ENCODE measurements at places on chromosomes 11 and 22. TPM values are rescaled to one million over a fixed set of nuclear protein-coding genes. Genes with fewer than 3 reads are reported as not detected.

The NRIP3 gene
- total RNA-seq, result 1.4 TPM

The SMPD1 gene
- 12.6 TPM for total RNA-seq

The APOL6 gene
- 7.8 TPM for total RNA-seq

The IL18 gene
- total RNA-seq, result 125 TPM

The MGAT3 gene
- total RNA-seq, result 0.26 TPM

The INCENP gene
- 52.1 TPM for total RNA-seq

The MYRF gene
- 0.95 TPM for total RNA-seq

The GPR83 gene
- not detected for total RNA-seq

DNA sequence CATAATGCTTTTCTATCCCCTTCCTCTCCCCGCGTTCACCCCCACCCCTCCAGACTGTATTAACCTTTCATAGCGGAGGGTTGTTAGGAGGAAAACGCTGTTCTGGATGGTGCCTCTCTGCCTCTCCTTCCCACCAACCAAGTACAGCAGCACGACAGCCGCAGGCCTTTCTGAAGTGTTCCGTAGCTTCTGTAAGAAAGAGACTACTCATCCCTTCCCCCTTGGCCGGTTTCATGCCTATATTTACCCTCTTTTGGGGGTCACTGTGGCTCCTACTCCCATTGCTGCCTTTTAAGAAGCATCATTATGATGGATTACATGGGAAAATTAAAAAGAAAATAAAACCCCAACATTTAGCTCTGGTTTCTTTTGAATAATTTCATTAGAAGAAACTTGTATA, 46.5 kb downstream of the ZBTB16 start:
- DNase-seq, result no peak

GRCh38 chr11:76152741-76153570, 53.3 kb downstream of the WNT11 start:
- no peak for DNase-seq

- DNase-seq, result no peak
Measured at GRCh38 chr22:45485261-45485660, 17.4 kb upstream of the FBLN1 start.

- DNase-seq, result no peak
Measured at GRCh38 chr11:106619320-106619990, 398.8 kb downstream of the GUCY1A2 start.

GRCh38 chr22:21569459-21570170, 2.1 kb downstream of the UBE2L3 start:
- DNase-seq, result no peak

DNA sequence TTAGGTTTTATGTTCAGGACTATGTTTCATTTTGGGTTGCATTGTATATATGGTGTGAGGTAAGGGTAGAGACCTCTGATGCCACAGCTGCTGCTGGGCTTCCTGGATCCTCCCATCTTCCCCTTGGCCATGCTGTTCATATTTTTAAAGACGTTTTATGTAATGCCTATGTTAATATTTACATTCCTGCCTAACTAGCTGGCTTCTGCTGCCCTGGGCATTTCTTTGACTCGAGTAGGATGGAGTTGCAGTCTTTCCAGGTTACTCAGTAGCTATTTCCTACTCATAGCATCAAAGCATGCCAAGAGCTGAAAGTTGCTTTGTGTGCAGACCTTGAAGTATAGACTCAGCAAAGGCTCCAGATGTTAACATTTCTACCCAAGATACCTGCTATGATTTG, 220.5 kb upstream of the CADM1 start:
- DNase-seq, result no peak

DNA sequence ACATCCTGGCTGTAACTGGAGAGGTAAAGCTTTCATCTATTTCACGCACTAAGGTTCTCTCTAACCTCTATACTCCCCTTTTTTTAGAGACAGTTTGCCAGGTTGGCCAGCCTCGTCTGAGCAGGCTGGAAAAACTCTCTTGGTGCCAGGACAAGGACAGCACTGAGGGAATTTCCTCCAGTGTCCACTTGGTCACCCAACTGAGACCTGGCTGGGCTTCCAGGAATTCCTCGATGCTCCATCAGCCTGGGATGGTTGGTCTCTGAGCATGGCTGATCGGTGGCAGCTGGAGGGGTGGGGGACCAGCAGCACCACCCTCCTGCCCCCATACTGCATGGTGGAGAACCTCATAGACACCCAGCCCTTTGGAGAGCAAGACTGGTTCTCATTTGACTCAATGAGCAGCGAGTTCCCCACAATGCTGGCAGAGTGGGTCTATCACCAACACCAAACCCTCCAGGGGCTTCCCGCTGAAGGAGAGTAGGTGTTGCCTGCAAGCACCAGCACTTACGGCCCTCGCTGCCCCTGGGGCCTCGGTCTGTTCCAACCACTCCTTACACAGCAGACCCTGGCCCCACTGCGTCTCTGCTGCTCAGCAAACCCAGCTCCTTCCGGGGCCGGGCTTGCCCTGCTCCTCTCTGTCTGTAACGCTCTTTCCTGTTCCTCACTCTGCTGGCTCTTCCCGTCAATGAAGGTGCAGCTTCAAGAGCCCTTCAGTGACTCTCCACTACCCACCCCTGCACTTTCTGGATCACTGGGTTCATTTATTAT, 122.2 kb downstream of the ST3GAL4 start:
- no peak for DNase-seq

GRCh38 chr11:110710628-110711381, 1.4 kb downstream of the ARHGAP20 start:
- DNase-seq, result no peak

- no peak for DNase-seq
Measured at GRCh38 chr11:30481330-30481729, 104.8 kb downstream of the MPPED2 start.

GRCh38 chr11:10307022-10307399, 2.1 kb downstream of the ADM start:
- no peak for DNase-seq

DNA sequence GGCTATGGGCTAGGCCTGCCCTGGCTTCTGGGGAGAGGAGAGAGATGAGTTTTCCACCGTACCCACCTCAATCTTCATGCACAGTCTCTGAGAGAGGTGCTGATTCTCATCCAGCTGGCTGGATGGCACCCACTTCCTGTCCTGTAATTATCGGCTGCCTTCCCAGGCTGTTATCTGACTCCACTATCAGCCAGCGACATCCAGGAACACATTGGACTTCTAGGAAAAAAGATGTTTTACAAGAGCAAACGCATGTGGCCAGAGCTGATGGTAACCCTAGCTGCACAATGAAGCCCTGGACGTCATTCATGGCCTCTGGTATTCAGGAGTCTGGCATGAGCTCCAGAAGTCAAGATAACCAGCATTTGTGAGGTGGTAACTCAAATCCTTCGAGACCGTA, 137.4 kb downstream of the EHF start:
- no peak for DNase-seq

GRCh38 chr11:65440831-65441499, 18.4 kb downstream of the NEAT1 start:
- no peak for DNase-seq

- DNase-seq, result no peak
Measured at GRCh38 chr11:472272-472671, 22.2 kb downstream of the PTDSS2 start.

- no peak for DNase-seq
Measured at GRCh38 chr22:31616315-31616980, 45.6 kb downstream of the PISD start.

GRCh38 chr11:47101406-47101805, 75.3 kb downstream of the ARFGAP2 start:
- DNase-seq, result no peak

GRCh38 chr22:31595271-31595670, 66.7 kb downstream of the PISD start:
- no peak for DNase-seq

- no peak for DNase-seq
Measured at GRCh38 chr11:113725407-113725806, 19.3 kb upstream of the TMPRSS5 start.

DNA sequence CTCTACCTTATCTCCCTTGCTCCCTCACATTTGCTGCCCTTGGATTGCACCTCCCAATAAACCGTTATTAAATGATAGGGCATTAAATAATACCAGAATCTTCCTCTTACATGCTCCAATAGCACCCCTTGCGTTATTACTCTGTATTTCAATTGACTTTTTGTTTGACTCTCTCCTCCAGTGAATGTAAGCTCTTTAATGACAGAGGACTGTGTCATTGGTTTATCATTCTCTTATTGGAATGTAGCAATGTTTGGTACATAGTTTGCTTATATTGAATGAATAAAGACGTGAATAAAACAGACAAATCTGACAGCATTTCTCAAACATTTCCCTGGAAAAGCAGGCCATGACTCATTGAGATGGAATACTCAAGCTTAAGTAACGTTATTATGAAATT, 8.7 kb upstream of the MPEG1 start:
- DNase-seq, result no peak

- DNase-seq, result no peak
Measured at GRCh38 chr11:76830639-76831327, 29.9 kb upstream of the ACER3 start.

DNA sequence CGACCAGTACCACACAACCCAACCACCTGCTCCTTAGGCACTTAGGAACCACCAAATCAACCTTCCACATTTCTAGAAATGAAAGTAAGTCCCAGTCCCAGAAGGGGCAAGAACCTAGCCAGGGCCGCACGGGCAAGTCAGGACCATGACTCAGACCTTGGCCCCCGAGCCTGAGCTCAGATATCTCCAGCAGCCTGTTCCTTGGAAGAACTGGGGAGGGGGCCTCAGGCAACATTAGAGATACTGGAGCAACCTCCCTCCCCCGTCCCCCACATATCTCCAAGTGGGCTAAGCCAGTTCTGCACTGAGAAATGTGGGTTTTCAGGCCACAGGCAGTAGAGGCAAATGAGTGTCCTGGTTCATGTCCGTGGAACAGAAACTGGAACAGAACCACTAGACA, 7.7 kb downstream of the ARAP1 start:
- DNase-seq, result no peak

DNA sequence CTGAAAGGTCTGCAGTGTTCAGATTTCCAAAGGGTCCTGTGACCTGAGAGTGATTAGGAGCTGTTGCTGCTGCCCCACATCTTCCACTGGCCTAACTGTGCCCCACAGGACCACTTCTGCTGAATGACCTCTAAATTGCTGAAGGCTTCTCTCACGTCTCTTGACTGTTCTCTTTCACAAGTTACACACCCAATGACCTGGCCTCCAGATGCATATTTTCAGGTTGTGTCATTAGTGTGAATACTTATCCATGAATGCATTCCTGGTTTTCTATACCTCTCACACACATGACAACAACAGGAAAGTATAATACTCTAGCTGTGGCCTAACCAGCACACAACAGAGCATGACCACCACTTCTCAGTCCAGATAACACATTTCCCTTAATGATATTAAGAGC, 15.4 kb downstream of the PRR14L start:
- DNase-seq, result no peak

GRCh38 chr11:103591554-103591953, 444.9 kb upstream of the DDI1 start:
- no peak for DNase-seq

- DNase-seq, result no peak
Measured at GRCh38 chr22:26476705-26477340, 6.8 kb downstream of the HPS4 start.

DNA sequence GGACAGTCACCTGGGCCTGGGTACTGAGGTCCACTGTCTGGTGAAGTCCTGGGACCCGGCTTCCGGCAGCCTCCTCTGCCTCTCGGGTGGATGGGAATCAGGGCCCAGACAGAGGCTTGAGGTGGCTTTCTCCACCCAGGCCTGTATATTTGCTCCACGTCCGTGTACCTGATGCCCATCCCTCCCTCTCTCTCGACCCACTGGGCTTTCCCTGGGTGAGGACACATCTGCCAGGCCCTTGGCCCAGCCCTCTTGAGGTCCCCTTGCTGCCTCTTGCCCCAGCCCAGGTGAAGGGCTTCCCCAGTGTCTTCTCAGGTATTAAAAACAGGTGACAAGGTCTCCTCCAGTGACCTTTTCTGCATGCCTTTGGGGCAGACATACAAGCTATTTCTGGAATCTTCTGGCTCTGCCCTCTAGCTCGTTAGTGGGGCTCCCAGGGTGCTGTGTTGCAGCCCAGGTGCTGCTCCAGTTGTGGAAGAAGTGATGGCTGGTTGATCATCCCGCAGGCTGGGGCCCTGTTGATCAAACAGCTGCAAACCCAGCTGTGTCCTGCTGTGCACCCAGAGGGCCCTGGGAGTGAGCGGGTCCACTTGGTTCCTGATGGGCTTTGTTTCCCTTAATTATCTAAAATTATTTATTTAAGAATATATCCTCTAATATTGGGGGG, 25.5 kb upstream of the ACR start:
- no peak for DNase-seq

DNA sequence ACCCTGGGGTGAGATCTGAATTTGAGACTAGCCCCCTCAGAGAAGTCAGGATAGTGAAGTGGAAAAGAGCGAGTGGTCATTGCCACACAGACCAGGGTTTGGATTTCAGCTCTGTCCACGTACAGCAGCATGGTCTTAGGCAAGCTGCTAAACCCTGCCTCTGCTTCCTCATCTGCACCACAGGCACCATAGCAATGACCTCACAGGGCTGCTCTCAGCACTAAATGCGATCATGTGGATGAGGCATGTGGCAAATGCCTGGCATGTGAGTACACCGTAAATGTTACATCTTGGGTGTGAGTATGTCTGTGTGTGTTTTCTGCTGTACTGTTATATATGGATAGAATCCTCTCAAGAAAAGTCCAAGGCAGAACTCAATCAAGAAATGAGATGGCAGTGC, 15.8 kb downstream of the NAV2 start:
- no peak for DNase-seq

GRCh38 chr22:29032584-29032983, 29.0 kb downstream of the C22orf31 start:
- DNase-seq, result no peak

GRCh38 chr22:30251711-30252110, 5.2 kb upstream of the LIF start:
- no peak for DNase-seq

DNA sequence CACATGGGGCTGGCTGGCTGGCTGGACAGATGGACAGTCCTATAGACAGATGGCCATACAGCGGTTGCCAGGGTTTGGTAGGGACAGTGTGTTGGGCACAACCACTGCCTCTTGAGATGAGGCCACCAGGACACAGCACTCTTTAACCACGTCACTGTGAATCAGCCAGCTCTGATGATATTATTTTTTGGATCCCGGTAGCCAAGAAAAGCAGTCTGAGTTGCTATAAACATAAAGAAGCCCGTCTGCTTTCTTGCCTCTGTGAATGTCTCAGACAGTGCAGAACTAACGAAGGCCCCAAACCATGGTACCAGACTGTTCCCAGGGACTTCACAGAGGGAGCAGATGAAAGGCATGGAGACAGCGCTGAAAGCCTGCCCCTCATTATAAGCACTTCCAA, 115.9 kb upstream of the CSNK2A3 start:
- no peak for DNase-seq

DNA sequence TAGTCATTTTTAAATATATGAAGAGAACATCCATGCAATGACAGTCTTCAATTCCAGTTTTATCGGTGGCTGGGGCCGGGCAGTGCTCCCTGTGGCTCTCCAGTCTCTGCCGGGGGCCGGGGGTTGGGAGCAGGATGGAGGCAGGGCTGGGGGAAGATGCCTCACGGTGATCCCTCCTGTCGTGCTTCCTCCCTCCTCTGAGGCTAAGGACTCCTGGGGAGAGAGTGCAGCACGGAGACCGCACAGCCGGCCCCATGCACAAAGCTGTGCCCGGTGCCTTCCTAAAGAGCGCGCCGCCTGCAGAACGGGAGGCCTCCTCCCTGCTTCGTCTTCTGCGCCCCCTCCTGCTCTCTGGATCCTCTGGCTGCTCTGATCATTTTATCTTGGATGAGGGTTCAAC, 20.5 kb downstream of the GAL start:
- DNase-seq, result no peak
